ENCODE measurements at places on chromosomes 7 and 10. TPM values are rescaled to one million over a fixed set of nuclear protein-coding genes. Genes with fewer than 3 reads are reported as not detected.

DNA sequence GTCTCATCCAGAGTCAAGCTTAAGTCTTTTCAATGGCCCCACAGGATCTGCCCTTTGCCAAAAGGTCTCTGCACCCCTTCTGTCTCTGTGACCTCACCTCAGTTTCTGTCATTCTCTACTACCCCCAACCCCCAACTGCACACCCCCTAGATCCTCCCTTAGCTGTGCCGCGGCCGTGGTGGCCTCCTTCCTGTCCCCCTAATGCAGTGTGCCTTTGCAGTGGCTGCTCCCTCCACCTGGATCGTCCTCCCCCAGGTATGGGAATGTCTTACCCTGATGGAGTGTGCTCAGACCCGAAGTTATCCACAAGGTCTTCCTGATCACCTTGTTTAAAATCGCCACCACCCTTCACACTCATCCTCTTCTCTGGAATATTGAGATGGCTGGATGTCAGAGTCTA, 9.6 kb downstream of the FGF8 start:
- DNase-seq = peak; percentile 28

DNA sequence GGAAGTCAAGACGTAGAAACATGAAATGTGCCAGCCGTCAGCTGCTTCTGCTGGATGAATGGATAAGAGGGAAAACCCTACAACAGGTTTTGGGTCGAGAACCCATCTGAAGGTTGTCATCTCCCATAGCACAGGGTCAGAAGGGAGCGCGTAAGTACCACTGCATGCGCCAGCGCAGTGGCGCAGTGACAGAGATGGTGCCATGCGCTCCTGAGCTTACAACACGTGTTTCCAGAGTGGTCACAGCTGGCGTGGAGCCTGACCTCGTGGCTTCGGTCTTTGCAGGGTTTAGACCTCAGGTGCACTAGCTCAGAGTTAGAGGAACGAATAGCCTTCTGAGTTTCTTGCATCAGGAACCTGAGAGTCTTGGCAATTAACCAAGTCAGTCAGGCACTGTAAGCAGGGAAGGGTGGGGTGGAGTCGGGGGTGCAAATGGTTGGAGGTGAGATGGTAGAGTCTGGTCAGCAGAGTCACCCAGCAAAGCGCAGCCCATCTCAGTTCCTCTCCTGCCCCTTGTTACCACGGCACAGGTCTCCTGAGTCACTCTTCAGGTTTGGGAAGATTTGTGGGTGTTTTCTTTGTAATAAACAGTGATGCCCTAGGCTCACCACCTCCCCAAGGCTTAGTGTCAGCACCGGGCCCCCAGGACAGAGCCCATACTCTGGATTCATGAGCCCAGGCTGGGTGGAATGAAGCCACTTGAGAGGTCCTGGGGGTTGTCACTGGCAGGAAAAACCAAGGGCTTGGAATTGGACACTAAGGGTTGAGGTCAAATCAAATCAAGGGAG, 84.1 kb upstream of the PPIF start:
- DNase-seq = no peak

- DNase-seq = no peak
Measured at GRCh38 chr7:118280319-118281012, 56.0 kb downstream of the ANKRD7 start.

DNA sequence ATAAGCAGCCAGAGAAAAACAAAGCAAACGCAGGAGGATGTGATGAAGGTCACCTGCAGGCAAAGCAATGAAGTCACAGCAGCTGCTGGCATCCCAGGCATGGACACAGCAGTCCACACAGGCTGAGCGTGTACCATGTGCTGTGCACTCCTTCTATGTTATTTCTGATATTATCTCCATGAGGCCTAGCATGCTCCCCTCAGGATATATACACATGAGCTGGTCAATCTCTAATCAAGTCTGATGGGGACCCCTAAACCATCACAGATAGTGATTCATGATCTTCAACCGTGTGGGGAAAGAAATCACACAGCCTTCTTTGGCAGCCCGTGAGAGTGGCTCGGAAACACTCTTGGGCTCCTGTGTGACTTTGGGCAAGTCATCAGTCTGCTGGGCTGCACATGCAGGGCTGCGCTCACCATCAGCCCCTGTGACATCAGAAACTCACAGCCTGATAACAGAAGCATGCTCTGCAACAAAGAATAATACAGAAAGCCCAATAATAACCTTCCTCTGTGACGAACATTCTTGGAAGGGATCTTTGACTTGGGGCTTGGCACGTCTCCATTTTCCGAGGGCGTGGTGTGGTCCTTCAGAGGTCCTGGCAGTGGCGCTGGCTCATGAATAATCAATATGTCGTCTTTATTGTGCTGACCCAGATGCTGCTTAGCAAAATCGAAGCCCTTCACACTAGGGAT, 83.0 kb upstream of the ATP6V0A4 start:
- DNase-seq = peak; percentile 88

DNA sequence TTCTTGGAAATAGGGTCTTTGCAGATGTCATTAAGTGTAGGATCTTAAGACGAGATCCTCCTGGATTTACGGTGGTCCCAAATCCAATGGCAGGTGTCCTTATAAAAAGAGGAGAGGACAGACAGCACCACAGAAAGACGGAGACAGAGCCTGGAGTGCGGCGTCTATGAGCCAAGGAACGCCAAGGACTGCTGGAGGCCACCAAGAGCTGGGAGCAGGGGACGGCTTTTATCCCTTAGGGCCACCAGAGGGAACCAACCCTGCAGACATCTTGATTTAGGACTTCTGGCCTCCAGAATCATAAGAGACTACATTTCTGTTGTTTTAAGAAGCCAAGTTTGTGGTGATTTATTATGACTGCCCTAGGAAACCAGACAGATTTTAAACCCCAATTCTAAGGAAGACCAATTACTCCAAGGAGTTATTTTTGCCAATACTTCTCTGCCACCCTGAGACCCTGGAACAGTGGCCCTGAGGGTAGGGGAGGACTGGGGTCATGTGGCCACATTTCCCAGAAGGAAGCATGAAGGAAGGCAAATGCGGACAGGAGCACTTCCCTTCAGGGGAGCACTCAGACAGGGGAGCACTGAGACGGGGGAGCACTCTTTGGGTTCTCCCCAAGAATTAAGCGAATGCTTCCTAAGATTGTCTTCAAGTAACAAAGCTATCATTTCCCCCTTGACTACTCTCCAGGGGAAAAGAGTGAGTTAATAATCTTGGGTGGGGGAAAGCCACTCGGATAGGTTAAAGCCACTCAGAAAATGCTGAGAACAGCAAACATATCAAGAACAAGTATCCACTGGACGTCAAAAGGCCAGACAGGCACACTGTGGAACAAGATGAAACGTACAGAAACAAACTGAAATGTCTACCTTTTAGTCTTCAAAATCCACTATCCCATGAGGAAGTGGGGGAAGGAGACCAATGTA, 67.5 kb downstream of the CHST15 start:
- DNase-seq = no peak

GRCh38 chr10:63388421-63389031, 77.3 kb downstream of the JMJD1C start:
- DNase-seq = no peak

GRCh38 chr10:102626026-102626685, 18.1 kb upstream of the TRIM8 start:
- DNase-seq = no peak

GRCh38 chr10:99555825-99556523, 23.2 kb downstream of the NKX2-3 start:
- DNase-seq = no peak

DNA sequence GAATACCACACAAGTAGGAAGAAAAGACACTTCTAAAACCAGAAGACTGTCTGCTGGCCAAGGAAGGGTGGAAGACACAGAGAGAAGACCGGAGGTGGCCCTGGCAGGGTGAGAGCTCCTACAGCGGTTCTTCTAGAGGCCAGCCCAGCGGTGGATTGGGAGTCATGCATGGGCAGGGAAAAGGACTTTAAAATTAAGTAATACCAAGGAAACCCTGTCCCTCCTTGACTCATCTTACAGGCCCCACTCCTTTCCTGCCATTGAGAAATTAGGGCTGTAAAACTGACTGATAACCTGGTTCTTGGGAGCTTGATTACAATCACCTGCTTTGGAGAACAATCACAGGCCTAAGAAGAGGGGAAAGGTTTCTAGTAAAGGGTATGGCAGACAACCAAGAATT, 16.1 kb downstream of the CALML3 start:
- peak; percentile 58 for DNase-seq

DNA sequence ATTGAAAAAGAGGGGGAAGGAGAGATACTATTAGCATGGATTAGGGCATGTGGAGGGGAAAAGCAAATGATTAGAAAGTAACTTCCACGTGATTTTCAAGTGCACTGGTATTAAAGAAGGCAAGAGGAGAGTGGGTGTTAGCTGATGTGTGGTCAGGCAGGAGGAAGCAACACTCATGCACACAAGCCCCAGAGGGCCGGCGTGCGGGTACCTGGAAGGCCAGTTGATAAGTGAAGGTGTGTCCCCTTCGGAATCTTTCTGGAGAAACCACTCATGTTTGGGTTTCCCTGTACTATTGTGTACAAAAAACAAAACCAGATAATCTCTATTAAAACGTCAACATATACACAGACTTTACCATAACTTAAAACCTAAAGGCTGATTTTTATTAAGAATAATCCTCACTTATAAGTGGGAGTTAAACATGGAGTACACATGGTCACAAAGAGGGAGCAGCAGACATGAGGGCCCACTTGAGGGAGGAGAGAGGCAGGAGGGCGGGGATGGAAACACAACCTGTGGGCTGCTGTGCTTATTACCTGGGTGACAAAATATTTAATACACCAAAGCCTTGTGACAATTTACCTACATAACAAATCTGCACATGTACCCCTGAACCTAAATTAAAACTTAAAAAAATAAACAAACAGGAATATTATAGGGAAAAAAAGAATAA, 98.9 kb downstream of the SVIL start:
- DNase-seq = peak; percentile 61

DNA sequence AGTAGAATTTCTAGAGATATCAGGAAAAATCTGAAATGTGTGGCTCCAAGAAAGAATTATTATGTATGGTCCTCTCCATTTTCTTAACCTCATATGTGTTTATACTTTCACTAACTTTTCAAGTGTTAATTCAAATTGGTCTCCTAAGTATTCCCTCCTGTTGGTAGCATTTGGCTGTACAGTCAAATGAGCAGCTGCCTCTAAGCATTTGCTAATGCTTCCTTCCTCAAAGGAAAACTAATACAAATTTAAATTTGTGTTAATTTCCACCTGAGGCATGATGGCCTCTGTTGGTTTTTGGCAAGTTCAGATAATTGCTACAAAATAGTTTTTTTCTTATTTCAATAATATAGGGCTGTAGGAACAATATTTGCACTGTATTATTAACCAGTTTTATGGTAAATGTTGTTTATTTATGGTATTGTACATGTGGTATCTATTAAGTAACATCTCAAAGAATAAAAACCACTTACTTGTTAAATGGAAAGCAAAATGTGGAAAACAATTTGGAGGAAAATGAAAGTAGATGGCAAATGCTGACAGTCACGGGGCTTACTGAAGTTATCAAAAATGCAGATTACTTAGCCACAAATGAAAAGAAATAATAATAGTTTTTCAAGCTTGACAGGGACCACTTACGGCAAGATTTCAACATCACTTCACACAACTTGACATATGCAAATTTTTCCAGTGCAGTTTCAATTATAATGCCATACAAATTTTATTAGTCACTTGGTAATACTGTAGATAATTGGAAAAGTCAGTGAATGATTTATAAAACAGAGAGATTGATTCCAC, 299.3 kb upstream of the MEOX2 start:
- DNase-seq = no peak

DNA sequence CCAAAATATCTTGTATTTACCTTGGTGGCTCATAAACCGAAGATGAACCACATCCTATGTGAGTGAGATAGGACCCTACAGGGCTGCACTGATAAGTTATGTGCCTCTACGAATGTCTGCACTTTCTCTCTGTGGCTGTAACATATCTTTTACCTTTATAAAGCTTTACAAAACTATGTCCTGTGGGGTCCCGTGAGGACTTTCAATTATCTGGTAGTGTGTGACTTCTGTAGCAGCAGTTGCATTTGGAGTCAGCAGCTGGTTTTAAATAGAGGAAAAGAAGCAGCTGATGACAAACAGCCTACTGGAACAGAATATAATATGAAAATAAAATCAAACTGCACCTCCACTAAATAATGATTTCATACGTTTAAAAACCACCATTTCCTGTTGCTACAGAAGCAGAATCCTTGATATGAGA, 222.4 kb upstream of the GNAI1 start:
- DNase-seq = no peak

DNA sequence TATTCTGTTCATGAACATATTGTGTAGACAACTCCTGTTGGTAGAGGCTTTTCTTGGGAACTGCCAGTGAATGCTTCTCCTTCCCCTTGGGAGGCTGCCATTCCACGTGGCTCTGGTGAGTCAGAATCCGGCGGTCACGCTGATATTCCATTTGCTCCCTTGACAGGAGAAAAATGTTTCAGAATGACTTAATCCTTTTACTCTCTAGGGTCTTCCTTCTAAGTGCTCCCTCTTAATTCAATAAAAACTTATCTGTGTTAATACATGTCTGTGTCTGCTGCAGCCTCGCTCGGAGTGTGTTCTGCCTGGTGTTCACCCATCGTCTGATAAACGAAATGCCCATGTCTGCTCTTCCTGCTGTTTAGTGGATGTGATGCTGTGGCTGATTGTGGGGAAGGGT, 278.6 kb downstream of the ARHGAP12 start:
- DNase-seq = peak; percentile 94

- no peak for DNase-seq
Measured at GRCh38 chr10:100713049-100713858, 32.1 kb upstream of the PAX2 start.

DNA sequence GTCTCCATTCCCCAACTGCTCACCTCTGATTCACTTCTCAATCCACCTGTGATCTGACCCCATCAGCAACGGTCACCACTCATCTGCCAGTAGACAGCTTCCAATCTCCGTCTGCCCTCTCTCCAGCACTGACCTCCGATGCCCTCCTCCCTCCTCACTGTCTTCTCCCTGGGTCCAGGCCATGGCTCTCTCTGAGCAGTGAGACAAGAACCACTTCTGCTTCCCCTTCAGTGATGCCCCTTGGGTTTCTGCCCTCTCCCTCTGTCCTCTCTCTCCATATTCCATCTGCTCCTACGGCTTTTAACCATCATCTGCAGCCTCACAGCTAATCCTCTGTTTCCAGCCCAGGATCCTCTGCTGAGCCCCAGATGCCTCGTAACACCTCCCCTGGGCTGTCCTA, 55.5 kb upstream of the OPALIN start:
- DNase-seq = no peak

GRCh38 chr10:1661416-1661815, 75.9 kb downstream of the ADARB2 start:
- peak; percentile 80 for DNase-seq

The LBX1 gene
- not detected for total RNA-seq

The ASB10 gene
- not detected for total RNA-seq

The ERVW-1 gene
- total RNA-seq = not detected

The VWDE gene
- total RNA-seq = 0.05 TPM

The SPAG6 gene
- total RNA-seq = not detected

The OPN4 gene
- 0.29 TPM for total RNA-seq

The FBH1 gene
- total RNA-seq = 100 TPM

The SLF2 gene
- 23.3 TPM for total RNA-seq

The EBF3 gene
- total RNA-seq = 8.5 TPM
